GM23248 (cell line): ENCODE measurements at places on chromosomes 2 and 18.

GRCh38 chr2:236546561-236547002, 23.0 kb upstream of the ACKR3 start:
- DNase-seq, result no peak

DNA sequence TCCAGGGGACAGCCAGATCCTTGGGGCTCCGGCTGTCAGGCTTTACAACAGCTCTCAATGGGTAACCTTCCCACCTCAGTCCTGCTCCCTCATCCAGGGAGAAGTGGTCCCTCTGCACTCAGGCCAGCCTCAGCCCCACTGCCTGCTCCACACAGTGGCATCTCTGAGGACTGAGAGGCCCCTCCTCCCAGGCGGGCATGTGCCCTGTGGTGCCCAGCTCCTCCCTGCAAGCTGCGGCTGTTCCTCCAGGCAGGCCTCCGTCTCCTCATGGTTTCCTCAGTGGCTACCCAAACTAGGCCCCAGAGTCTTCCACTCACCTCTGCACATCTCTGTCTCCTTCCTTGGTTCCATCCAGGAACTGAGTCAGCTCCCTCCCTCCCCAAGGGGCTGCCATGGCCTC, 81.7 kb upstream of the TMEM200C start:
- no peak for DNase-seq

GRCh38 chr2:229868794-229869193, 53.0 kb downstream of the TRIP12 start:
- no peak for DNase-seq

GRCh38 chr18:59833785-59834184, 66.0 kb upstream of the PMAIP1 start:
- DNase-seq, result no peak

GRCh38 chr2:95530734-95531133, 46.2 kb upstream of the TRIM43B start:
- peak; percentile 90 for DNase-seq

- DNase-seq, result no peak
These were observed 146.5 kb downstream of the SH3BP4 start for GRCh38 chr2:235098269-235098668.

DNA sequence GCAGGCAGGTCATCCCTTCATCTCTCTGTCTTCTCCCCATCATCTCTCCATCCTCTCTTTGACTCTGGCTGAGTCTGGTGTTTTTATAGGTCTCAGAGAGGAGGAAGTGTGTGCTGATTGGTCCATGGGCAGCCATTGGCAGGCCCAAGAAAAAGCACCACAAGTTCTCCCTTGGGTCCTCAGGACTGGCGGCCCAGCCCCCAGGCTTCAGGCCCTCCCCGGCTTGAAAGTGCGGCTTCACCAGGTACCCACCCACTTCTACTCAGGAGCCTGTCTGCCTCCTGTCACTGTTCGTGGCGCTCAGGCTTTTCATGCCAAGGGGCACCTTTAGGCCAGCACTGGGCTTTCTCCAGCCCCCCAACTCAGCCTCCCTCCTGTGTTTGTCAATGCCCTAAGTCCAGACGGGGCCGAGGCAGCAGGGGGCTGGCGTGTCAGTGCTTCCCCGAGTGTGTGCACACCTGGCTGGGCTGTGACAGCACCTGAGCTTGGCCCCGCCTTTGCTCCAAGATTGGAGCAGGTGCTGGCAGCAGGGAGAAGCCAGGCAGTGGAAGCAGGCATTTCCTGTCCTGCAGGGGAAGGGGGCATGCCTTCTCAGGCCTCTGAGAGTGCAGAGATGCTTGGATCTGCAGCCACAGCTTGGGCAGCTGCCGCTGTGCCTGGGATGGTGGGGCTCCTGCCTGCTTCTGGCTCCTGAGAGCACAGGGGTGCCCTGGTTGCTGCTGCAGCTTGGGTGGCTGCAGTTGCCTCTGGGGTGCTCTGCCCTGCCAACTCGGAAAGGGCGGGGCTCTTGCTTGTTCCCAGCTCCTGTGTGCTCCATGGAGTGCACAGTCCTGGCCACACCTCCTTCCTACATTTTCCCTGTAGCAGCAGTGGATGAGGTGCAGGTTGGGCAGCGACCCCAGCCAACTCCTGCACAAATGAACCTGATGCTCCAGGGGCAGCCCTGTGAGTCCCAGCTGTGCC, 34.1 kb downstream of the FBXO48 start:
- DNase-seq, result no peak

DNA sequence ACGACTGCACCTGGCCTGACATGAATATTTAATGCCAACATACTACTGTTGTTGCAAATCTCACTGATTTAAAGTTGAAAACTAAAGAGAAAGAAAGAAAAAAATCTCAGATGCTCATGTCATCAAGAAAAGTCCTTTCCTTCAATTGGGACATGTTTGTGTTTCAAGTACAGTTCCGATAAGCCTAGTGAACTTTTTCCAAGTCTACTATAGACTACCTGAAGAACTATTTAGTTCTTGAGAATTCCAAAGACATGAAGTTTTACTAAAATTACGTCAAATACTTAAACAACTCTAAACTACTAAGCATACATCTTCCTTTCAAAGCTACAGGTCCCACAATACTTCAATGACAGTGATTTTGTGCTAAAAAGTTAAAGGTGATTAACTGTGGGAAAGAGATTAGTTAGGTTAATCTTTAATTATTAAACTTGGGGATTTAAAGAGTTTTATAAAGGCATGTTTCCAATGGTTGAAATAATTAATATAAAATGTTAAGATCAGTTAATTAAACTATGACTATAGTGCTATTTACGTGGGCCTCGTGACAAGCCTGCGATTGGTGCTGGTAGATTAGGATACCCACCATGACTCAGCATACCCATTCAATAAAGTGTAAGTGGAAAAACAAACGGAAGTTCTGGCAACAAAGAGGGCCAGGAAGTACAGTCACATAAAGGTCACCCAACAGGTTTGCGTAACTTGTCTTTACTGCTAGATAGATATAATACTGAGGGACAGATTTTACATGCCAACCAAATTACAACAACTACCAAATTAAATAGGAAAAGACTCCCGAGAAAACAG, 55.5 kb downstream of the SEPTIN10 start:
- peak; percentile 92 for DNase-seq

DNA sequence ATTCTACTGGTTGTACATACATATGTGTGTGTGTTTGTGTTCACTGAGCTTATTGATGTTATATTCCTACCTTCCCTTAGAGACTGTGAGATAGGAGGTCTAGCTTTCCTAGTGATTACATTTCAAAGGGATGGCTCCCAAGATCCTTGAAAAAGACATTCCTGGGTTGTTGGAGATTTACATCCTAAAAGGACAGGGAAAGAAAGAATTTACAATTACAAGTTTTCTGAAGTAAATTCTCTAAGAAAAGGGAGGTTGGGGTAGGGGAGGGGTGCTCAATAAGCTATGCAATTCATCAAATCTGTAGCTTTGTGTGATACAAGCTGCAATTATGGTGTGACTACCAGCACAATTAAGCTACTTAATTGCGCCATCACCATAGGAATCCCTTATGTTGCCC, 284.3 kb downstream of the NUP35 start:
- DNase-seq, result no peak
